ENCODE measurements at places on chromosomes 5 and 9.

DNA sequence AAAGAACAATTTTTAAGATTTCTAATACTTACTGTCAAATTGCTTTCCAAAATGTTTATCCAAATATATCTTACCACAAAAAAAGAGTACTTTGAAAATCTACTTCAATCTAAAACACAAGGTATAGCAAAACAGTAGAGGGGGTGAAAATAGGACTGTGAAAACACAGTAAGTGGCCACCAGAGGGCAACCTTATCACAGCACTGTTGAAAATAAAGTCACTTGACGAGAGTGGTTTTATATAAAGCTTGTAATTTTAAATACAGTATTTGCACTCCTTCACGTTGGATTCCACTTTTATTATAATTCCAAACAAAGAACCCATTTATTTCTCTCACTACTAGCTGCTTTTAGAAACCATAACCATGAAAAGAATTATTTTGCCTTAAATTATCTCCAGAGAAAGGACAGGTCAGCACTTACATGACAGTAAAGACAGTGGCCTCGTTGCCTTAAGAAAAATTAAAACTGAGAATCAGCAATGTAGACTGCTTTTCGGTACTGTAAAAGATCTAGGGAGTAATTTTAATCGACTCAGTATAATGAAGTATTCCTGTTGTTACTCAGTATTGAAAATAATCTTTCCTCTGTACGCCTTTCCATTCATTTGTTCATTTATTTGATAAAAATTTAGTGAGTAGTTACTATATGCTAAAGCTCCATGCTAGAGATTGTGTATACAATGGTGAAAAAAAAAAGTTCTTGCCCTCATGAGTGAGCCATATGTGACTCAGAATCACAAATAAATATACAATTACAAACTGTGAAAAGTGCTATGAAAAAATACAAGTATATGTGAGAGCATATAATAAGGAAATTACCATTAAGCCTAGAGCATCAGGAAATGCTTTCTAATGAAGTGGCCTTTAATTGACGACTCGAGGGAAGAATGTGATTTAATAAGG, 40.0 kb upstream of the CDK5RAP2 start:
- peak; percentile 55 for DNase-seq

DNA sequence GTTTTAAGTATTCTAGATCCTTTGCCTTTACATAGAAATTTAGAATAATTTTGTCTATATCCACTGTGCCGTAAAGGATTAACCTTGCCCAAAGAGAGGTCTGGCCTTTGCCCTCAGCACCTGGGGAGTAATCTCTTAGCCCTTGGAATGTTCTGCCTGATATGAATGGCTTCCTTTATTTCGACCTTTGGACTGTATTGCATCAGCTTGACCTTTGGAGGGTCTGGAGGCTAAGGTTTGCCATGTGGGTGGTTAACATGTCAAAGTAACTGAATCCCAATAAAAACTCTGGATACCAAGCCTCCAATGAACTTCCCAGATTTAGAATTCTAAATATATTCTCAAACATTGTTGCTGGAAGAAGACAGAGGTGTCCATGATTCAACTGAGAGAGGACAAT, 54.7 kb downstream of the NR2F1 start:
- no peak for DNase-seq

GRCh38 chr5:167561796-167562195, 729.6 kb upstream of the WWC1 start:
- no peak for DNase-seq

GRCh38 chr5:60076746-60077145, 183.2 kb upstream of the PDE4D start:
- no peak for DNase-seq

GRCh38 chr9:103789686-103790085, 304.4 kb upstream of the SMC2 start:
- no peak for DNase-seq

Measured in activated CD4-positive, alpha-beta T cell treated with anti-CD3 and anti-CD28 coated beads, Interleukin-2, amount 50 U/mL, for 1 hour (primary cell).